ENCODE measurements at places on chromosomes 5 and 9.

GRCh38 chr5:10166392-10166791 is 83.3 kb downstream of the ATPSCKMT start:
- no peak for DNase-seq

DNA sequence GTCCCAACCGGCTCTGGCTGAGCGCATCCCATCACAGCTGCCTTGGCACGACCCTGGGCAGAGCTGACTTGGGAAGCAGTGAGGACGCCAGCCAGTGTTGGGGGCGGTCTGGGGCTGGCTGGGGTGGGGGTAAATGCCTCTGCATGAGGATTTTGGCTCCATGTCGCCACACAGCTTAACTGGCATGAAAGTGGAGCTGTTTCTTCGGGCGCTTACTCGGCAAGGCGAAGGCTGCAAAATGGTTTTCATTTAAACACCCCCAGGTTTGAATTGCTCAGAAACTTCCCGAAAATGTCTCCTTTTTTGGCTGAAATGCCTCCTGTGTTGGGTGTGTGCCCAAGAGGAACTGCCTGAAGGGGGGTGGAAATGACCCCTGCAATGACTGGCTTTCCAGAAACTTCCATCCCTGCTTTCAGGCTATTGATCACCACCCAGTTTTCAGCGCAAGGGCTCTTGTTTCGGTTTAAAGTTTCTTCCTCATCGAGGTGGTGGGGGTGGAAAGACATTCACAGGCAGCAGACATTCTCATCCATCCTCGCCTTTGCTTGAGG is 38.3 kb downstream of the PTGES start:
- no peak for DNase-seq

DNA sequence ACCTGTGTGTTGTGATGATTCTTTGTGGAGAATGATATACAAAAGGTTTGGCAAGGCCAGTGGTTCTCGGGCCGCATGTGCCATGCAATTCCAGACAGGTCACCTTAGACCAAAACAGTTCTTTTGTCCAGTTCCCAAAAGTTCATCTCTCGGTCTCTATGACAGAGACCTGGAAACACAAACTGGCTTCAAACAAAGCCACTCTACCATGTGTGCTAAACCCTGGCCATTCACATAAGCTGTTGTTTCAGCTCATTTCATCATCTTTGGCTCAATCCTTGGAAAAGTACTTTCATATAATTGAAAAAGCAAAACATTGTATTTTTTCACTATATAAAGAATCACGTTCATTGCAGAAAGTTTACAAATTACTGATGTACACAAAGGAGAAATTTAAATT is 210.5 kb upstream of the SEMA6A start:
- no peak for DNase-seq

DNA sequence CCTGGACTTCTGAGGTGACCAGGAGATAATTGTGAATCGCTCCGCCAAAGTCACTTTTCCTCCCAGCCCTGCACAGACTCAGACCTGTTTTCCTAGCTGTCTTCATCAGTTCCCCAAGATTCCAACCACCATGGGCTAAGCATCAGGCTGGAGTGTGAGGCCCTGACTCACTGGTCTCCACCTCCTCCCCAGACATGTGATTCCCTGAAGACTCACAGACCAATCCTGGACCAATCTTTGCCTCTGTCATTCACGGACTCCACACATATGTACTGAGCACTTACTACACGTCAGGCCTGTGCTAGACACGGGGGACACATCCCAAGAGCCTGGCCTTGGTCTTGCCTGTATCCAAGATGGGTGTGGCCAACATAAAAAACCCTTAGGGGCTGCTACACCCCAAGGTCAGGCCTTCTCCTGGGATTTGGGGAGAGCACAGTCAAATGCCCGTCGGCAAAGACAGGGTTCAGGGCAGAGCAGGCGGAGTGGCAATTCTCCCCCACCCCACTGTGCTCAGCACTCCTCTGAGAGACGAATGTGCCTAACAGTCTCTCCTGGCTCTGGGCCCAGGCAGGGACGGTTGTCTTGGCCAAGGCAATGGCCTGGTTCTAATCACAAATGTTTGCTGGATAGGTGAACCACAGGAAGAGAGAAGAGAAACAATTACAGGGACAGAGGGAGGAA is 11.9 kb downstream of the EEIG1 start:
- no peak for DNase-seq

DNA sequence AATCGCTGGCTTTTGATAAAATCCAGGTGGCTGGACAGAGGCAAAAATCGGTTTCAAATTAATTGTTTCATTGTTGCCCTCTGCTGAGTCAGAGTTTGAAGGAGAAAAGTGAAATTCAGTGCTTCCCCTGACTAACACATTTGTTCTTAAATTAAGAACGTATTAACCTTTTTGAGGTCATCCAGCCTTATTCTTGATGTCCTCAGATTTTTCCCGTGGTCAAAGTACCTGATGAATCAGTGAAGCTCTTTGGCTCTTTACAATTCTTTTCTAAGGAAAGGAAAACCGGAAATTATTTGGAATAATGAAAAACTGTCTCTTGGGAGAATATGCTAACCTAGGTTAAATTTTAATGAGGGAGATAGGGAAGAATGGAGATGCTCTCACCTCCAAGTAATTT is 21.6 kb downstream of the OSMR start:
- no peak for DNase-seq

DNA sequence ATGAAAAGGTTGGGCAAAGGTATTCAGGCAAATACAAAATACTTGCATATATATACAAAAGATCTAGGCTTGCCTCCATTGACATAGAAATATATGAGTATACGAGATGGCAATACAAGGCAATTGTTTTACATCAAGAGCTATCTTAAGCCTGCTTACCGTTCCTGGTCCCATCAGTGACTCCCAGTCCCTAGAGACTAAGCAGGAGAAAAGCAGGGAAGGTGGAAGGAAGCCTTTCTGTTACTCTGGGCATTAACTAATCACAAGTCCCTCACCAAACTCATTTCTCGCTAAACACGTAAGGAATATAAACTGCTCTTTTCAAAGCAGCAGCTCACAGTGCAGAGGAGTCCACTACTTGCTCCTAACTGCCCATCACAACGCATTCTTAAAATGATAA is 125.2 kb downstream of the ZNF608 start:
- DNase-seq, result no peak

GRCh38 chr5:57501414-57502201 is 19.0 kb upstream of the ACTBL2 start:
- DNase-seq, result no peak

- peak; percentile 3 for DNase-seq
These were observed 202.9 kb downstream of the MCTP1 start for GRCh38 chr5:95081982-95082381.

DNA sequence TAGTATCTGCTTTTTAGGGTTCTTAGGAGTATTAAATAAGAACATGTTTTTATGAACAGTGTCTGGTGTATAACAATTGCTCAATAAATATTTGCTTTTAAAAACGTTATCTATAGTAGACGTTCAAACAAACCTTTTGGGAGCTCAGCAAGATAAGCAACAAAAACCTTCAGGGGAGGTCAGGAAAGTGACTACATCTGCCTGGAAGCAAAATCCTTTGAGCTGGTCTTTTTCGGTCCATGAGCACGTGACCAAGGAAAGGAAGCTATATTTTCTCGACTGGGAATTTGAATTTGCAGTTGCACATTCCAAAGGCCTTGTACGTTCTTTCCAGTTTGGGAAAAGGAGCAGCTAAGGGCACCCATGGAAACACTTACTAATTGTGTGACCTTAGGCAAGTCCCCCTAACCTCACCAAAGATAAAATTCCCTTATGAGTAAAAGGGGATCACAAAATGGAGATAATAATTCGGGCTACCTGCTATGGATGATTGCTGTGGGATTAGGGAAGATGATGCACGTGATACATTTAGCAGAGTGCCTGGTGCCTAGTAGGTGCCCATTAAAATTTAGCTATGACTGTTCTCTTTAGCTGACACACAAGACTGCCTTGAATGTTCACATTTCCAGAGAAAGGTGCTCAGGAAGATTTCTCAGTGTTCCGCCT is 45.4 kb downstream of the PTTG1 start:
- no peak for DNase-seq

GRCh38 chr9:117649126-117649525 is 55.1 kb upstream of the TLR4 start:
- DNase-seq, result no peak

- no peak for DNase-seq
These were observed 319.7 kb upstream of the RFX3 start for GRCh38 chr9:3845549-3845948.

DNA sequence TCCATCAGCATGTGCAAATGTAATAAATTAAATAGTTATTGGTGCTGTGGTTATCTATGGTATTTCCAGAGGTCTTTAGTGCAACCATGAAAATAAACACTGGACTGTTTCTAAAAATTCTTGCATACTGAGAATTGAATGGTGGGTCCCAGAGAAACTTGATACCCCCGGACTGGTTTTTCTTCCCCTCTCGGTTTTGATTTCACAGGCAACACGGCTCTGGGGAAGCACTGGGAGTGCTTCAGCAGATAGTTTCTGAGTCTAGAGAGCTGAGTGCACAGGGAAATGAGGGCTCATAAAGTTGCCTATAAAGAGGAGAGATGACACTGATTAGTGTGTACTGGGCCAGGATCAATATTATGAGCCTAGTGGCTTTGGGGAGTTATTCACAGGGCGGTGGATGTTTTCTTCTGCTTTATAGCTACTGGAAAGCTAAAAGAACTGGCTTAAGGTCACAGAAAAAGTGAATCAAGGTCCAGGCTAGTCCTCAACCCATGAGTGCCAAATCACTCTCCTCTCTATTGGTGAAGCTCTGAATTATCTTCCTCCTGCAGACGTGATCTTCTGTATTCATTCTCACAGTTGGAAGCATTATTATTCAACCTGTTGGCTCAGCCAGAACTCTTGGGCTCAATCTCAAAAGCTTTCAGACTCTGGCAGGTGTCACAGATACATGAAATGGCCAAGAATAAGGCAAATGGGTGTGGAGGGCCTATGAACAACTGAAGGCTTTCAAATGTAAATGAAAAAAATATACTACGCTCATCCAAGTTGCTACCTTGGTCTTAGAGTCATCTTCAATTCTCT is 170.2 kb upstream of the HMHB1 start:
- no peak for DNase-seq

DNA sequence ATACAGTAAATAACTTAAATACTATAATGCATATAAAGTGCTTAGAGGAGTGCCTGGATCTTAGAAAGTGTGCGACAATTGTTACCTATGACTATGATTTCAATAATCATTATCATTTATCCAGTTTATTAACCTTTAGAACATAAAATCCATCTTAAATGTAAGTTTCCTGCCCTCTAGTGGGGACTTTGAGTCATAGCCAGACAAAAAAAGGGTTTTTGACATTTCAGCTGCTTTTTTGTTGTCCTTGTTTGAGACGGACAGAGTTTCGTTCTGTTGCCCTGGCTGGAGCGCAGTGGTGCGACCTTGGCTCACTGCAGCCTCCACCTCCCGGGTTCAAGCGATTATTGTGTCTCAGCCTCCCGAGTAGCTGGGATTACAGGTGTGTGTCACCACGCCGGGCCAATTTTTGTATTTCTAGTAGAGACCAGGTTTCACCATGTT is 9.7 kb upstream of the C9orf152 start:
- DNase-seq, result peak; percentile 11

GRCh38 chr9:126589349-126589748 is 24.4 kb upstream of the LMX1B start:
- no peak for DNase-seq

- DNase-seq, result no peak
These were observed 7.2 kb upstream of the DNAJB5 start for GRCh38 chr9:34982361-34982760.

- DNase-seq, result no peak
These were observed 103.3 kb downstream of the C5orf15 start for GRCh38 chr5:133865113-133865512.

DNA sequence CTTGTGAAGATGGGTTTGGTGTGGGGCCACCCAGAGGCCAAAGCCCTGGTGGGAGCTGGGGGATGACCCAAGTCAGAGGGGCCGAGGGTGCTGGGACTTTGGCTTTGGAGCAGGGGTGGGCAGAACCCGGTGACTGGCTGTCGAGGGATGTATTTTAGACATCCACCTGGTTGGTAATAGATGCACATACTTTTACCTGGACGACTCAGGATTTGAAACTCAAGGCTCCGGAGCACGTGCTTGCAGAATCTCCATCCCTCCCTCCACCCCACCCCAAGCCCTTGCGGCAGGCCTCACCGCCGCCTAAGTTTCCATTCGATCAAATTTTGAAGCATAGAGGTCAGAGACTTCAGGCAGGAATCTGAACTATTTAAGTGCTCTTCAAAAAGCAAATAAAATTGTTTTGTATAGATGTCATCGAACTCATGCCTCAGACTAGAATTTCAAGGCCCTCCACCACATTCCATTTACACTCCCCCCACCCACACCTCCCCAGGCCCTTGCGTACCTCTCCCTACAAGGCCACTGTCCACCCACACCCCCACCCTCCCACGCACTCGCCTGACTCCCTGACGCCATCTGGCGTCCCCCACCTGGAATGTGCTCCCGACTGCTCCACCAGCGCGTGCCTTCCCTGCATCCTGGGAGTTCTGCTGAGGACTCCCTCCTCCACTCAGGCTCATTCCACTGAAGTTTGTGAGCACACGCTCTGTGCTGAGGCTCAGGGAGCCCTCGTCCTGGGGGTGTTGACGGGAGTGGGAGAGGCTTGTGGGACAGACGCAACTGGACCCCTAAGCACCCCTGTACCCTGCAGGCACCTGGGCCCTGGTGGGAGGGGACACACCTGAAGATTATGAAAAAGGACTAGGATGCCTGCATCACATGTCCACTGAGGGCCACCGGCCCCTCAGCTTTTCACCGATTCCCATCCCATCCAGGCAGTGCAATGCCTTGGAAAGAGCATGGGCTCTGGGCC is 56.4 kb upstream of the RPL26L1 start:
- peak; percentile 24 for DNase-seq
